ENCODE measurements at places on chromosomes 2 and 18. TPM values are rescaled to one million over a fixed set of nuclear protein-coding genes. Genes with fewer than 3 reads are reported as not detected.

GRCh38 chr2:236642584-236643291 is 73.1 kb downstream of the ACKR3 start:
- no peak for DNase-seq

DNA sequence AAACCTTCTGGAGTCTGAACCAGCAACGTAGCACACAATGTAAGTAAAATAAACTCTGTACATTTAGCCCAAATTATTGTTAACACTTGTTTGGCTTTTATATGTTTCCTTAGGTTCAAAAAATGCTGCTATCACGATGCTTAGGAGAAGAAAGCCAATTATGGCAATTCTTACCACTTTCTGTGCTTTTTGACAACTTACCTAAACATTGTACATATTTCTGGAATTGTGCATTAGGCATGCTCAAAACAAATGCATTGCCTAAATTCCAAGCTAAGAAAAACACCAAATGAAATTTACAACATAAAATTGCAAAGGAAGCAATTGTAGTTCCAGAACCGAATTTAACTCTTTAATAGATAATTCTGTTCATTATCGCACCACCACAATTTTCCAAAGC is 585.6 kb upstream of the DSEL start:
- no peak for DNase-seq

- DNase-seq, result no peak
Measured at GRCh38 chr2:123958011-123958410, 67.1 kb upstream of the CNTNAP5 start.

DNA sequence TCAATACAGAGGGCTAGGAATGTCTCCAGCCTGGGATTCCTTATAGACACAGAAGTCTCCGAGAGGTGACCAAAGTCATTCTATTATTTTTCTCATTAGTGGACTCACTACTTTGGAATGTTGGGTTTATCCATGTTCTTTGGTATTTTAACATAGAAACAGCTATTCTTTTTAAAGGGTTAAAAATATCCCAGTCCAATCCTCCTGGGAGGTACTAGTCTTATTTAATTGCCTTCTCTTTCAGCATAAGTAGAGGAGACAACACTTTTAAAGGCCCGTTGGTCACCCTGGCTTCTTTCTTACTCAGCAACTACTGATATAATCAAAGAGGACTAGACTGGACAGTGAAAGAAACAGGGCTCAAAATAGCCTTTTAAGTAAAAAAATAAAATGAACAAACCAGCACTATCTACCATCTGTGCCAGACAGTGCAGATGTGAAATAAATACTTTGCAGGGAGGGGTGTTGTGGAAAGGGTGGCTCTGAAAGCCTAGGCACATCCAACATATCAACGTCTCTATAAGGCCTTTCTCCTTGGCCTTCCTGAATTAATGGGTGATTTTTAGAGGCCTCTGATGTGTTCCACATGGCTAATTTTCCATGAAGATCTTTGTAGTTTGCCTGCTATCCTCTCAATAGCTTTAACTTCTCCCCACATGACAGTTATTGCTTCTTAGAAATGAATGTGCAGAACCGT is 334.4 kb upstream of the THUMPD2 start:
- DNase-seq, result no peak

DNA sequence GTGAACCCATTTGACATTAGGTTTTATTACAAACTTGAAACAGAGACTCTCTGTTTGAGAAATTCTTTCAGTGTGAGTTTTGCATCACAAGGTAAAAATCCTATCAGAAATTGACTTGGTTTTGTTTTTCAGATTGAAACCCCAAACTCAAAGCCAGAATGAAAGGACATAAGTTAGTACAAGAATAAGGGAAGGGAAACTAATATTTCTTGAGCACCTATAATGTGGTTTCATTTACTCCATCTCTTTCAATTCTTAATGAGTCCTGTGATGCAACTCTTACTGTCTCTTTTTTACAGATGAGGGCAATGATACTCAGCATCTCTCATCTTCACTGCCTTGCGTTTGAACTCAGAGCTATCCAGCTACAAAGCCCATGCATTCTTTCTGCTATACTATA is 210.0 kb upstream of the SIX3 start:
- no peak for DNase-seq

GRCh38 chr18:53991202-53991601 is 233.3 kb downstream of the MBD2 start:
- no peak for DNase-seq

Gene NR4A2
- total RNA-seq, result 2.2 TPM

GRCh38 chr2:97749581-97749980 is 36.2 kb downstream of the ZAP70 start:
- DNase-seq, result no peak

Gene C2orf78
- total RNA-seq, result not detected

Gene GKN2
- not detected for total RNA-seq

Gene TMEM18
- total RNA-seq, result 33.2 TPM

GRCh38 chr2:66577321-66578053 is 142.6 kb downstream of the MEIS1 start:
- DNase-seq, result no peak

Gene OBSL1
- total RNA-seq, result not detected

Gene FBLN7
- 36.3 TPM for total RNA-seq

DNA sequence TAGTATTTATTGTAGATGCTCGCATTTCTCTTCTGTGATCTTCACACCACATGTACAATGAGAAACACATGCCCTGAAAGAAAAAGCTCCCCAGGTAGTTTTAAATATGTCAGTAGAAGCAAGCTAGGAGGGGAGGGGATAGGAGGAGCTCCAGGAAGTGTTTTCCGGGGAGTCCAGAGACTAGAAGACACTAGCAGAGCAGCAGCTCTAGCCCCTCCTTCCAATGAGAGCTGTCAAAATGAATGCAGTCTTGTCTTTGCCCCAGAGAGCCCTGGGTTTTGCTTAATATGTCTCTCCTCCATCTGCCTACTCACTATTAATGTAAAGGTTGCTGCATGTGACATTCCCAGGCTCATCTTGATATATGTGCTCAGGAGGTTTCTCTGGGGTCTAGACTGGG is 462.6 kb upstream of the SOX11 start:
- DNase-seq, result no peak

GRCh38 chr2:191611614-191612013 is 66.3 kb upstream of the NABP1 start:
- no peak for DNase-seq

Gene LRRTM4
- total RNA-seq, result not detected

Data from naive thymus-derived CD4-positive, alpha-beta T cell (primary cell).